NCI-H187 (cell line): ENCODE measurements at places on chromosomes 5 and 9.

- DNase-seq = no peak
Measured at GRCh38 chr9:93576258-93577077, at the start of gene PHF2. PHF2 (plus strand) TSS chr9:93576584; CDS start chr9:93576774, 190 bp downstream.

DNA sequence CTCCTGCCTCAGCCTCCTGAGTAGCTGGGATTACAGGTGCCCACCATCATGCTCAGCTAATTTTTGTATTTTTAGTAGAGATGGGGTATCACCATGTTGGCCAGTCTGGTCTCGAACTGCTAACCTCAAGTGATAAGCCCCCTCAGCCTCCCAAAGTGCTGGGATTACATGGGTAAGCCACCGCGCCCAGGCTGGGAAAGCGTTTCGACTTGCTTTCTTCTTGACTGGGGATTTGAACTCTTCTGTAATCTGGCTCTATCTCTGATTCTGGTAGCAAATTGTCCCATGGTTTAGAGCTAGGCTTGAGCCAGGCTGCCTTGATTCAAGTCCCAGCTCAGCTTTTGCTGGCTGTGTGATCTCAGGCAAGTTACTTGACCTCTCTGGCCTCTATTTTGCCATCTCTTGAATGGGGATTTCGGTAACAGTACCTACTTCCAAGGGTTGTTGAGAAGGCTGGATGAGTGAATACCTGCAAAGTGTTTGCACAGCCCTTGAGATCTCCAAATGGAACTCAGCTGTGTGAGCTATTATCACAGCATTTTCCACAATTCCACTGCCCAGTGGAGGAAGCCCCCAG lies 20.5 kb upstream of the MVB12B start:
- no peak for DNase-seq

GRCh38 chr9:123445116-123445515 lies 89.1 kb downstream of the CRB2 start:
- DNase-seq = no peak

- no peak for DNase-seq
Measured at GRCh38 chr5:133706506-133707430, 94.4 kb upstream of the FSTL4 start.

- DNase-seq = no peak
Measured at GRCh38 chr9:17936365-17936764, 357.5 kb downstream of the SH3GL2 start.

- no peak for DNase-seq
Measured at GRCh38 chr9:9904041-9904440, 708.8 kb downstream of the PTPRD start.
